Colonic mucosa (tissue), 4 donors: ENCODE measurements at places on chromosomes 16 and 17.

DNA sequence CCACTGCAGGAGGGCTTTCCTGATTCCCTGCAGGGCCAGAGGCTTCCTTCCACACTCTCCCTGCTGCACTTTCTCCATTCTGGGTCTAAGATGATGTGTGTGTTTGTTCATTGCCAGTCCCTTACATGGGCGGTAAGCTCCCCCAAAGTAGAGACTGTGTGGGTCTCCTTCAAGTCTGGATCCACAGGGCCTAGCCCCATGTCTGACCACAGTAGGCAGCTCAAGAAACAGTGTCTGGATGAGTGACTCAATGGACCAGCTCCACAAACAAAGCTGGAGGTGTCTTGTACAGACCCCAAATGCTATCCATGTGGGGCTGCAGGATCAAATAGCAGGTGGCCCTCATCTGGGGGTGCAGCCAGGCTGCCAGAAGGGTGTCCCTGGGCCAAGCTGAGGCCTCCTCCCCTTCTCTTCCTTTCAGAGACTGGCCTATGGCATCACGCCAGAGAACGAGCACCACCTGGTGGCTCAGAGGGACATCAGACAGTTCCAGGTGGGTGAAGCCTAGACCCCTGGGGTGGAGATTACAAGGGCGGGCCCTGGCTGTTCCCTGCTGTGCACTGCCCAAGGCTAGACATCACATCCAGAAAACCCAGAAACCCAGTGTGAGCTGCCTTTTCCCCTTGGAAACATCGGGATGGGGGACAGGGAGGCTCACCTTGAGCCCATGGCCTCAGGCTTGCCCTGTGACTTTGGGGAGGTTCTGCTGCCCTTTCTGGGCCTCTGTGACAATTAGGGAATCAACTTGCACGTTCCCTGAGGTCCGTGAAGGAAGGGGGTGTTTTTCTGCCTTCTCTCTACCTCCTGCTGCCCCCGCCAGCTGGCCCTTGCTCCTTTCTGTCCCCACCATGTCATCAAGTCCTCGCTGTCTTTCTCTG lies 45.9 kb downstream of the SLC6A2 start:
- peak; percentile 52 for DNase-seq

- no peak for DNase-seq
These were observed 8.6 kb downstream of the NEUROD2 start for GRCh38 chr17:39599004-39599664.

GRCh38 chr16:66824006-66824405 lies 6.8 kb downstream of the NAE1 start:
- no peak for DNase-seq

DNA sequence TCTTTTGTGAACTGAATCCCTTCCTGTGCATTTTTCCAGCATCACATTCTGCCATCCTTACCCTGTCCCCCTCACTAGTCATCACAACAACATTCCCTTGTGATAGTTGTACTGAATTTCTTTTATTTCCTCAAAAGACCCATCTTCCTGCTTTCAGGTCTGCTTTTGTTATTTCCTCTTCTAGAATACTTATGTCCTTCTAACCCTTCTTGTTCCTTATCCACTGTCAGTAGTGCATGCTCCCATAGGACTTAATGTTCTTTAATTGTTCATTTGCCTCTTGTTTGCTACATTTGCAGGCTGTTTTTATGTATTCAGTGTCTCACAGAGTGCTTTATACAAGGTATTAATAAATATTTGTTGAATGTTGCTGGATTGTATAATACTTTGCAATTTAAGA lies 73.0 kb downstream of the BCAS3 start:
- DNase-seq = no peak

DNA sequence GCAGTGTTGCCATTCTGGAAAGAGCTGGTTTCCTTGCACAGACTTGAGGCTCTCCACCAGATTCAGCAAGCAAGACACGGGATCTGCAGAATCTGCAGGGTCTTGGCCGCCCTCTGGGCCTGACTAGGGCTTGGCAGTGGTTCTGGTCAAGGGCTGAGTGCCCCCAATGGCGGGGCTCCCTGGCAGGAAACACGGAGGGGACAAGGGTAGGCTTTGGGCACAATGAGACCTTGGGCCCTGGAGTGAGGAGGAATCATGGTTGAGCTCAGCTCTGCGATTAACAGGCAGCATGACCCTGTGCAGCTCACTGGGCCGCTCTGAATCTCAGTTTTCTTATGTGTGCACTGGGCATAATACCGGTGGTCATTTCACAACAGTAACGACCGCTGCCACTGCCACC lies 249.9 kb downstream of the GSG1L start:
- DNase-seq = no peak

- no peak for DNase-seq
These were observed 513 bp upstream of the TBX21 start for GRCh38 chr17:47732399-47733046.

- no peak for DNase-seq
These were observed 114.5 kb downstream of the ABCC6 start for GRCh38 chr16:16108759-16109158.

- no peak for DNase-seq
These were observed 451.8 kb upstream of the CCL2 start for GRCh38 chr17:33803199-33803685.

- peak; percentile 41 for DNase-seq
These were observed 3.6 kb upstream of the TMEM92 start for GRCh38 chr17:50270435-50271362.

- DNase-seq = no peak
These were observed 51.3 kb upstream of the CCL1 start for GRCh38 chr17:34414339-34414738.

DNA sequence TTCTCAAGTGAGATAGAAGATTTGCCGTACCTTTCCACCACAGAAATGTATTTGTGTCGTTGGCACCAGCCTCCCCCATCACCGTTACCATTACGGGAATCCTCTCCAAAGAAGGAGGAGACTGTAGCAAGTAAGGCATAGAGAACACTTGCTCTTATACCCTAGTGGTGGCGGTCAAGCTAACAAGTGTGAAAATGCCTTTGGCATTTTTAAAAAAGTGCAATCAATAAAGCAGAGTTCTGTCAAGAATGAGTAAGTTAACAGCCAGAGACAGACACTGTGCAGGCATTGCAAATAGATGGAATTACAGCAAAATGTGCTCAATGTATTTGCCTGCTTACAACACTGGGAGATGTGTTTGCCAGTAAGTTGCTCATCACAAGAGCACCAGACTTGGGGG lies 7.7 kb downstream of the MSL1 start:
- DNase-seq = no peak

GRCh38 chr16:27175888-27176287 lies 27.4 kb upstream of the KDM8 start:
- no peak for DNase-seq

DNA sequence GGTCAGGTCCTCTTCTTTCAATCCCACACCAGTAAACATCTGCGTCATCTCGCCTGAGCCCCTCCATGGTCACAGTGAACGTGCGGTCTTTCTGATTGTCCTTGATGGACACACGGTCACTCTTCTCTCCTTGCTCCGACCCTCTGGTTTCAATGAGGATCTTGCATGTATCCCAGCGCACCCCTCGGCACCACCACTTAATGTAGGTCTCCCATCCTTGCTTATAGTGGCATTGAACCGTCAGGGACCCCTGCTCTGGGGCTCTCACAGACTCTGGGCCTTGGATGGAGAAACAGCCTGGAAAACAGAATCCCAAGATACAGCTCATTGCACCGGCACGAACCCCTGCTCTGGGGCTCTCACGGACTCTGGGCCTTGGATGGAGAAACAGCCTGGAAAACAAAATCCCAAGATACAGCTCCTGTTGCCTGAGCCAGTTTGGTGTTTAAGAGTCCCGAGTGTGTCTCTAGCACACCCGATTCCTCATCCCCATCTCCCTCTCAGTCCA lies 5.4 kb downstream of the CD300LB start:
- DNase-seq = peak; percentile 6

GRCh38 chr17:40451420-40451819 lies 8.2 kb downstream of the IGFBP4 start:
- DNase-seq = peak; percentile 40

DNA sequence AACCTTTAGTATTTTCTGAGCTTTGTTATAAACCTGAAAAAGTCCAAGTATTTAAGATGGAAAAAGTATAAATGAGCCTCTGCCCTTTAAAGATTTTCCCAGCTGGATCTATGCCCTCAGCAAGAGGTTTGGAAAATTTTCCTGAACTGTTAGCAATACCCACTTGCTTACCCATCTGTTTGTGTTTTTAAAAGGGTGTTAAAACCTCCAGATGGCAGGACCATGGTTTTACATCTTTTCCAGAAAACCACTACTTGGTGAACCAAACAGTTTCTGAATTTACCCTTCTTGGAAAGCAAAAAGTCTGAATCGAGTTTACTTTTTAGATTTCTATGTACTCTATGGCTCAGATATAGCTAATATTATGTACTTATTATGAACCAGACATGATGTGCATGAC lies 719 bp downstream of the PMFBP1 start:
- no peak for DNase-seq

- DNase-seq = no peak
These were observed 11.3 kb downstream of the STX1B start for GRCh38 chr16:30998852-30999761.
